Right atrium auricular region (tissue), 2 donors: ENCODE measurements at places on chromosomes 5 and 9.

DNA sequence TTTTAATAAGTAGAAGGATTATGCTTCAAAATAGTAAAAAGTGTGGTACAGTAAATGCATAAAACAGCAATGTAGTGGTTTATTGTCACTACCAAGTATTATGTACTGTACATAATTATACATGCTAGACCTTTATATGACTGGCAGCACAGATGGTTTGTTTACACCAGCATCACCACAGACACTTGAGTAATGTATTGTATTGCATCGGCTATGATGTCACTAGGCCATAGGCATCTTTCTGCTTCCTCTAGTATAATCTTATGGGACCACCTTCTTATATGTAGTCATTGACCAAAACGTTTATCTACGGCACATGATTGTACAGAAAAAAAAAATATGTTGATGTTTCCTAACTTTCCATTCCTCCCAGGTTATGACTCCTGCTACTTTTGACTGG lies 31.9 kb upstream of the SSBP2 start:
- no peaks in the 10 kb centered on the region for H3K36me3 ChIP-seq
- H3K4me3 ChIP-seq = no peak overlapping the region
- H3K4me1 ChIP-seq = no peaks in the 10 kb centered on the region
- no peak for DNase-seq
- H3K27ac ChIP-seq = no peak overlapping the region
- no peaks in the 10 kb centered on the region for H3K27me3 ChIP-seq

DNA sequence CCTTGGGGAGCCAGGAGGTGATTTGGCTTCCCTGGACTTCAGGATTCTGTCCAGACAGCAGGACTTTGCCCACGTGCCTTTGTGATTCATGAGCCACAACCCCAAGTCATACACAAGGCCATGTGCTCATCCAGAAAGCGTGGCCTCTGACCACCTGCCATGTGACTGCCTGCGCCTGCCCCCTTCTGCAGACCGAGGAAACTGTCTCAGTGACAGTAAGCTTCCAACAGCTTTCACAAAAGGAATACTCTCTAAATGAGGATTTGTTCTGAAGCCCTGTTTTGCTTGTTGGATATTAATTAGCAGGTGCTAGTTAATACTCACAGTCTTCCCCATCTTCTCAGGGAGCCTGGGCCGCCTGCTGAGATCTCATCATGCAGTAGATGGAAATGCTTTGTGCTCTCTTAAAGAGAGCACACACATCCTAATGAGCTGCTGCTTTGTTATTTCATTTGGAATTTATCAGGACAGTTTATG lies 36.9 kb upstream of the ANGPTL2 start:
- no peak overlapping the region for H3K4me3 ChIP-seq
- H3K36me3 ChIP-seq = no peaks in the 10 kb centered on the region
- H3K27ac ChIP-seq = no peak overlapping the region
- DNase-seq = peak; percentile 64
- H3K4me1 ChIP-seq = no peaks in the 10 kb centered on the region

DNA sequence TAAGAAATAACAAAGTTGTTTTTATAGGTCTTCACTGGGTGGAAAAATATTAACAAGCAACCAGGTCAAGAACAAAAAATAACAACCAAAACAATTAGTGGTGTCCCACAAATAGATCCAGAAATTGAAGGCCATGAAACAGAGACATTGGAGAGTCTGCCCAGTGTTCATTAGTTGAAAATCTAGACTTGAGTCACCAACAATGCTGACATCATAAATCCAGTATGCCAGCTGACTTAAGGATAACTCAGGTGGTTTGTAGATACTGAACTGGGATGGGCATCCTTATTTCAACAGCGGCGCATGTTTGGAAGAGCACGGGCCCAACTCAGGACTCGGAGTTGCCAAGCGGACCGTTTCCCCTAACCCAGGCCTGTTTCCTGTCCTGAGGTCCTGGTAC lies 80.7 kb upstream of the TNFAIP8 start:
- no peaks in the 10 kb centered on the region for H3K27me3 ChIP-seq
- no peak for DNase-seq
- no peak overlapping the region for H3K27ac ChIP-seq
- H3K36me3 ChIP-seq = no peaks in the 10 kb centered on the region
- H3K4me3 ChIP-seq = no peak overlapping the region

- no peak for DNase-seq
- no peak overlapping the region for H3K4me3 ChIP-seq
- no peak overlapping the region for H3K27ac ChIP-seq
- no peaks in the 10 kb centered on the region for H3K27me3 ChIP-seq
- peaks cover 77% of the 10 kb centered on the region for H3K36me3 ChIP-seq
Observed at GRCh38 chr5:179601871-179602625, 21.4 kb downstream of the HNRNPH1 start.

DNA sequence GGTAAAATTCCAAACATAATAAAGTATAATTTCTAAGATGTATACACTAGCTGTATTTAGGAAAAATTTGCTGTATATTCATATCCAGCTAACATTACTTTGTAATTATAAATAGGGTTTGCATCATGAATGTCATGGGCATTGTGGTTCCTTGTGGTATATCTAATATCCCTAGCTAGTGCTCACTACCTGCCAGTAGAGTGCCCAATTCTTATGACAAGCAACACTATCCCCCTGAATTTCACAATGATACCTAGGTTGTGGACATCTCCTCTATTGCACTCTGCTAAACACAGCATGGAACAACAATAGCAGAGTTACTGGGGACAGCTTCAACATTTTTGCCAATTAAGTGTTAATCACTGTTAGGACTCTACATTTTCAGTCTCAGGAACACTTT lies 1656.5 kb downstream of the EFNA5 start:
- no peak overlapping the region for H3K27ac ChIP-seq
- DNase-seq = no peak
- H3K27me3 ChIP-seq = no peaks in the 10 kb centered on the region
- no peaks in the 10 kb centered on the region for H3K4me1 ChIP-seq
- no peaks in the 10 kb centered on the region for H3K36me3 ChIP-seq

DNA sequence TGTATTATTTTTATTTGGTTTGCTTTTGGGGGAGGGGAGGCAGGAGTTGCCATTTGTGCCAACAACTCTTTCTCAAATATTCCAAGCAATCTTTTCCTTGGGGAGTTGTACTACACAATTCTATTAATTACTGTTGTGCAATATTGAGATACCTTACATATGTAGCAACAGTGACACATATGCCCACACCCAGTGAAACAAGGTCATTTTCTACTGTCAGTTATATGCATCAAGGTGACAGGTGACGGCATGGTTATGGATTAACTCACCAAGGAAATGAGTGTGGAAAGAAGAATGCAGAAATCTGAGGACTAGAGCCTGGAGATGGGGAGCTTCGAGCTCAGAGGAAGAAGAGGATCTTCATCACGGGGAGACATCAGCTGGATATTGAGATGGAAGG lies 17.9 kb upstream of the MSMP start:
- DNase-seq = no peak
- no peak overlapping the region for H3K4me3 ChIP-seq
- H3K27ac ChIP-seq = peak overlapping the region; percentile 69
- H3K36me3 ChIP-seq = no peaks in the 10 kb centered on the region

DNA sequence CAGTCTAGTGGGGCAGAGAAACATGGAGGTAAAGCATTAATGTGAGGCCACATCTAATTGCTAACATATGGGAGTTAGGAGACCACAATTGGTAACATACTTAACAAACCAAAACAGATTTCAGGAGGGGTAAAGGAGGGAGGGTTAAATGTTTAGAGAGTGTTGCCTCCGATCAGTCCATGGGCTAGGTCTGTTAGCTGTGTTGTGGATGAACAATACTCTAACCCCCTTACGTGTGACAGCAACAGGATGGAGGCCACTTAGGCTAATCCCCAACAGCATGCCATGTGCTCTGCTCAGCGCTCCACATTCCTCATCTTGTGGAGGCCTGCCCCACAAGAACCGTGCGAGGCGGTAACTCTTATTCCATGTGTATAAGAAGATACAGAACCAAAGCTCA lies 167.0 kb downstream of the CRB2 start:
- no peak for DNase-seq
- no peak overlapping the region for H3K4me3 ChIP-seq
- H3K27me3 ChIP-seq = no peaks in the 10 kb centered on the region
- no peaks in the 10 kb centered on the region for H3K36me3 ChIP-seq
- no peaks in the 10 kb centered on the region for H3K4me1 ChIP-seq
- no peak overlapping the region for H3K27ac ChIP-seq

- H3K4me1 ChIP-seq = no peaks in the 10 kb centered on the region
- no peak for DNase-seq
- H3K27me3 ChIP-seq = no peaks in the 10 kb centered on the region
- H3K36me3 ChIP-seq = no peaks in the 10 kb centered on the region
- no peak overlapping the region for H3K4me3 ChIP-seq
Observed at GRCh38 chr5:17243287-17244063, 26.0 kb downstream of the BASP1 start.

DNA sequence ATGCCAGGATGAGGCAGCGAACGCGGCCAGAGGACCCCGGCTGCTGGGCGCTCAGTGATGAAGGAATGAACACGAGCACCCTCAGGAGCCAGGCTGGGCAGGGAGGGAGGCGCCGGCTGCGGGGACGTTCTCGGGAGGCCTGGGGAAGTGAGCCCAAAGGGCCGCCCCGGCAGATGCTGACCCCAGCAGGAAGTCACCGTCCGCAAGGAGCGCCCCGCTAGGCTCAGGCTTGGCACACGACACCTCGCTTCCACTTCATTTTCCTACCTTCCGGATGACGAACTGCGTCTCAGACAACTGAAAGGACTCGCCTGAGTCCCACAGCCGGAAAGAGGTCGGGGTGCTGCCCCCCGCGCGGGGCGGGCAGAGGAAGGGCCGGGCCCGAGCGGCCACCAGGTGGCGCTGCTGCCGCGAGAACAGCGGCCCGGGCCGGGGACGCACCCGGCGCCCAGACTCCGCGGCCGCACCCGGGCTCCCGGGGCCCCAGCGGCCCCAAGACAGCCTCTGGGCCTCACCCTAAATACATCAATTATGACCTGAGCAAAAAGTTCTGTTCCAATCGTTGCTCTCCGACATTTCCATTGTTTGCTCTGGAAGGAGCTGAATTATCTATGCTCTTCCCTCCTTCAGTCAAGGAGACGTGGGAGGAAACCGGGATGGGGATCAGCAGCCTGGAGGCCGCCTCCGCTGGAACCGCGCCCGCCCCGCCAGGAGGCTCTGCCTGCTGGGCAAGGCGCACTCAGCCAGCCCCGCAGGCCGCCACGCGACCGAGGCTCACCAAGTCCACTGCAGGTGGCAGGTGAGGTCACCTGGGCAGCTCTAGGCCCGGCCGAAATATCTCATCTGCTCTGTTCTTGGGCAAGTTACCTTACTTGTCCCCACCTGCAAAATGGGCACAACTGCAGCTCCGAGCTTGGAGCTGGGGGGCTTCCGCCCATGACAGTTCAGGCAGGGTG lies 107.0 kb downstream of the ZNF354C start:
- H3K4me1 ChIP-seq = peaks cover 15% of the 10 kb centered on the region
- H3K4me3 ChIP-seq = no peak overlapping the region
- DNase-seq = no peak
- H3K36me3 ChIP-seq = no peaks in the 10 kb centered on the region
- H3K27me3 ChIP-seq = no peaks in the 10 kb centered on the region

DNA sequence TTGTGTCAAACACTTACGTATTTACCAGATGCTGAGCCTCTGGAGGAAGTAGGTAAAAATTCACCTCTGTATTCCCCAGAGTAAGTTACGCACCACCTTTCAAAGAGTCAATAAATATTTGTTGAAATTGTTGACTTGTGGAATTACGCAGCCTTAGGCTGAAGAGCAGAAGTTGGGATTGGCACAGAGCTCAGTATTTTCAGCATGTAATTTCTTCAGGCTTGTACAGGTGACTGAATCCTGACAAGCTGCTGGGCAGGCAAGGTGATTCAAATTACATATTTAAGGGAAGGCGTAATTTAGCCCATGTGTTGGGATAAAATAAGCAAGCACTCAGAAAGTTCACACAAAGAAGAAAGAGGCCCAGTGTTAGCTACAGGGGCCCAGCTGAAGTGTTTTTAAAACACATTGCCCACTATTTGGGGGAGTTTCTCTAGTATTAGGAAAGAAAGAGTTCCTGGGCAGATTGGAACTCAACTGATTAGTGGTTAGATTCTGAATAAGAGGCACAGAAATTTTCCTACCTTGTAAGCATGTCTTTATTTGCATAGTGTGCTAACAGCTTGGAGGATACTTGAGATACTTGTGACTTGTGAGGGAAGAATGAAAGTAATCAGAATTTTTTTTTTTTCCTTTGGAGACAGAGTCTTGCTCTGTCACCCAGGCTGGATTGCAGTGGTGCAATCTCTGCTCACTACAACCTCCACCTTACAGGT lies 165.3 kb upstream of the FBXL7 start:
- no peaks in the 10 kb centered on the region for H3K36me3 ChIP-seq
- no peak overlapping the region for H3K27ac ChIP-seq
- H3K4me1 ChIP-seq = no peaks in the 10 kb centered on the region
- DNase-seq = no peak

GRCh38 chr5:34584165-34584564 lies 72.0 kb upstream of the RAI14 start:
- no peak for DNase-seq
- H3K27ac ChIP-seq = no peak overlapping the region
- H3K4me3 ChIP-seq = no peak overlapping the region

DNA sequence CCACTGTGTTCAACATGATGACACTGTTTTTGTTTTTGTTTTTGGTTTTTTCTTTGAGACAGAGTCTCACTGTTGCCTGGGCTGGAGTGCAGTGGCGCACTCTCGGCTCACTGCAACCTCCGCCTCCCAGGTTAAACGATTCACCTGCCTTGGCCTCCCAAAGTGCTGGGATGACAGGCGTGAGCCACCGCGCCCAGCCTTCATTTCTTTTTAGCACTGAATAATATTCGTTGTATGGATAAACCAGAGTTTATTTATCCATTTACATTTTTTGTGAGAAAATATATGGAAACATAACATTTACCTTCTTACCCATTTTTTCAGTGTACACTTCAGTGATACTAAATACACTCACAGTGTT lies 4.2 kb downstream of the CARD19 start:
- no peak overlapping the region for H3K4me3 ChIP-seq
- H3K27ac ChIP-seq = no peak overlapping the region
- H3K36me3 ChIP-seq = no peaks in the 10 kb centered on the region
- H3K4me1 ChIP-seq = peaks cover 33% of the 10 kb centered on the region
- no peaks in the 10 kb centered on the region for H3K27me3 ChIP-seq
